Amniotic epithelial cell (primary cell): ENCODE measurements at places on chromosomes 1 and 21.

- DNase-seq: no peak
Measured at GRCh38 chr21:41655259-41655658, 111.6 kb downstream of the RIPK4 start.

GRCh38 chr1:119359730-119360129 lies 8.9 kb upstream of the HAO2 start:
- no peak for DNase-seq

GRCh38 chr1:192038567-192038966 lies 119.7 kb upstream of the RGS18 start:
- peak; percentile 1 for DNase-seq

GRCh38 chr1:19040010-19040680 lies 83.7 kb upstream of the IFFO2 start:
- no peak for DNase-seq

DNA sequence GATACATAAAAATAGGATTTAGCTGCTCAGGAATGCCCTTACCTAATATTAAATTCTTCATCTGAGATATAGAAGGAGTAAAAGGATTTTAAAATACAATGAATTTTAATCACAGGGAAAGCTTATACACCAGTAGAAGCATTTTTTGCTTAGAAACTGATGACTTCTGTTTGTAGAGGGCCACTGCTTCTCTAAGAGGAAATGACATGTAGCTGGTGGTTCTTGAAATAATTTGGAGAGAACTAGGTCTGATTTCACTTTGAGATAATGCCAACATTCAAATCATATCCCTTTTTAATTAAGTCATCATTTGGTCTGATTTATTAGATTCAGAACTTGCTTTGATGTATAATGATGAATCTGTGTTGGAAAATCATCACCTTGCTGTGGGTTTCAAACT lies 166.6 kb upstream of the SGIP1 start:
- no peak for DNase-seq

DNA sequence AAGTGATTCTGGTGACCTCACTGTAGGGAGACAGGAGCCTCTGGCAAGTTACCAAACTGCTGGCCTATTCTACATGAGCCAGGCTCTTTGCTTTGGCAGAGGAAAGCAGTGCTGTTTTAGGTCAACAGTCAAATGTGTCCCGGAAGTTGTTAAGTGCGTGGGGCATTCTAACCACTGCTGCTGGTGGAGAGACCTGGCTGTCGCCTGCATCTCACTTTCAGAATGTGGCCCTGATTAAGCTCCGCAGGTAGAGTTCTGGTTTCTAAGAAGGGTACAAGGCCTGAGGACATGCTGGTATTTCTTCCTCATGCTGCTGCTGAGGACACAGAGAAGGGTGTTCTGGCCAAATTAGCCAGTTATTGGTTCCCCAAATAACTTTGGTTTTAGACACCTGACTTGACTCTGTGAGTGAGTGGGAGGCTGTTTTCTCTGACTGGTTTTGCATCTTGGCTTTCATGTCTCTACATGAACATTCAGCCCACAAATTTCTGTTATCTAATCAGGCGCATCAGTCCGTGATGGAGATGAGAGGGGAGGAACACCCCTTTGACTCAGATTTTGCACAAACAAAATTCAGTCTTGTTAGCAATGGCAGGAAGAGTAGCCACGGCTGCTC lies 120.8 kb downstream of the LMO4 start:
- DNase-seq: no peak

DNA sequence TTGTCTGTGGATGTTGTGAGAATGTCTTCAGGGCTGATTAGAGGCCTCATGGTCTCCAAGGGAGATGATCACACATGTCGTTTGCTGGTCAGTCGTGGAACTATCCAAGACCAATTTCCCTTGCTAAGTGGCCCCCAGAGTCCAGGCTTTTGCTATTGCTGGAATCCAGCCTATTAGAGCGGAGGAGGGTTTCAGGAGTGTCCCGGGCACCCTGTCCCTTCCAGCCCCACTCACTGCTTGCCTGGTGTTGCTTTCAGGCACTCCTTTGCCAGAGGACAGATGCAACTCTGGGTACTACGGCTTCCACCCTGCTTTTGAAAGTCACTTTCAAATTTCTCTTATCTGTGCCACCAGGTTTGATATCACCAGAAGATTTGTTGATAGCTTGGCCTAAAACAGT lies 149.1 kb downstream of the NOS1AP start:
- DNase-seq: no peak

DNA sequence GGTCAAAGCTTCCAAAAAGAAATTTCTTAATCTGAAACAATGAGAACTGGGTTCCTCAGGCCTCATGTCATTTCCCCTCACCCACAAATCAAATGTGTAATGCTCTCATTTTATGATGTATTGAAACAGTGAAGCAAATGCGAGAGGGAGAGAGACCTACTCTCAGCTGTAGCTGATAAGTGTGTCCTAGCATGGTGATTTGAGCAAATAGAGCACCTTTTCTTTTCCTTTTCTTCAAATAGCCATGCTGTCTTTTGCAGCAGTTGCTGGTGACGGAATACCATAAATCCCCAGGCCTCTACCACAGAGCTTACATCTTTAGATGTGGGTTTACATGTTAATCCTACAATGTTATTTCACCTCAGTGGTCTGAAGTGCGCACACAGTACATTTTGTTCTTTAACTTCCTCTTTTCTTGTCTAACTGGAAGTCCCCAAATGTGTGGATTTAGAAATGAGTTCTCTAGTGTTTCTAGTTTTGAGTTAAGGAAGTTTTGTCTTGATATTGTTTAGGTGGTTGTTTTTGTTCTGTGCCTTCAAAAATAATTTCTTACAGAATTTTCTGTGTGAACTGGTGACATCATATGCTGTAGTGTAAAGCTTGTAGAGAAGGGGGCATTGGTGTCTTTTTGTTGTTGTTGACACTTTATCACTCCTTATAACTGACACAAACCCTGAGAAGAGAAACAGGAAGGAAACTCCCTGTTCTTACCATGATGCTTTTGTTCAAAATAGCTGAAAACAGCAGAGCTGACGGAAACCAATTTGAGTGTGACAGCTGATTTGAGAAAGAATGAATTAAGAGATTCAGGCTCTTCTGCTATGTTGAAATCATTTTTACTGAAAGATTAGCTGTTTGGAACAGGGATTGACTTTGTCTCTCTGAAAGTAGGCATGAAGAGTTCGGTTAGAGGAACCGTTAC lies 12.2 kb downstream of the SMAP2 start:
- DNase-seq: peak; percentile 93

GRCh38 chr1:21324368-21325141 lies 34.3 kb upstream of the ECE1 start:
- DNase-seq: peak; percentile 92

GRCh38 chr1:93777255-93777654 lies 95.6 kb upstream of the BCAR3 start:
- DNase-seq: no peak

DNA sequence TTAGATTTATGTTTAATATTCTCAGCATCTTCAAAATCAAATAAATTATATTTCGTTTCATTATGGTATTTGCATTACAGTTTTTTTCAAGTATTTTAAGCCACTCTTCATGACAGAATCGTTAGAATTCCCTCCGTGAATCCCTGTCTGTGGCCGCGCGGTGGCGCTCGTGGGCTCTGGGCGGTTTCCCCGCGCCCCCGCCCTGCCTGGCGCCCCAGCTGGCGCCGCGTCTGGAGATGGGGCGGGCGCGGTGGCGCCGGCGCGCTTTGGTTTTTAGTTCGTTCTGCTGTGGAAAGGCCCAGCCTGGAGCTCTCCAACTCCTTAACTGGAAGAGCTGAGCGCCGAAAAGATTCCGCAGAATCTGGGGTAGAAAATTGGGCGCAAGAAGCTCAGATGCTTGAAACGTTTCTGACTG lies 25.7 kb downstream of the PRMT2 start:
- DNase-seq: peak; percentile 81

- DNase-seq: peak; percentile 47
Measured at GRCh38 chr1:65209005-65209885, 61.2 kb downstream of the AK4 start.

DNA sequence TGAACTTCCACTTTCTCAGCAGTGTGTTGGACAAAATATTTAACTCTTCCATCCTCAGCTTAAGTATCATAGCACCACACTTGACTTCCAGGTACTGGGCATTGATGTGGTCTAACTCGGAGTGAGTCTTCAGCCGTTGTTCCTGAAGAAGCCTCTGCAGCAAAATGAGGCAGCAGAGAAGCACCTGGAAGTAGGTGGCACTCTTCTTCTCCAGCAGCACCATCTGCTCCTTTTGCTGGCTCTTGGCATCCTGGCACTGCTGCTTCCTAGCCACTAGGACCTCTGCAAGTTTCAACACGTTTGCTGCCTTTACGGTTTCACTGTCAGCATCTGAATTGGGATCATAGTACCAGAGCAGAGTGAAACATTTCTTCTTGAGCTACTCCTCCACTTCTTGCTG lies 162.5 kb upstream of the GORAB start:
- DNase-seq: no peak

GRCh38 chr1:14875524-14876509 lies 277.3 kb downstream of the KAZN start:
- no peak for DNase-seq

DNA sequence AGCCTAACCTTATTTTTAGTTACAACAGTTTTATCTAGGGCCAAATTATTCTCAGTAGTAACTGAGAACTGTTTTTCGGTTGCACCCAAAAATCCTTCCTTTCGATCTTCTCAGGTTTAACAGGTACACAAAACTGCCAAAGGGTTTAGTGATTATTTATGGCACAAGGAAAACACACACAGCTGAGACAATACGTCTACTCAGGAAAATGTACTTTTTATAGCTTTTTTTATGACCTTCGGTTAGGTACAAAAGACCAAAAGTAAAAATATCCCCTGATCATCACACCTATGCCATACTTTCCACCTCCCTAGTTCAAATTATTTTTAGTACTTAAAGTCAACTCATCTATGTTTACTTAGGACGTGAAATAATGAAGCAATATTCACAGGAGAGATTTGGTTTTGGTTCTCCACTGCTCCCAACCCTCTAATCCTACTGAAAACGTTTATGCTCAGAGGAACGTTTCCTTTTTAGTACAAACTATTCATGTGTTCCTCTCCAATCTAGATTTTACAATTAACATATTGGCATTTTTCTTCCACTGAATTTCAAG lies 48.7 kb downstream of the TTLL7 start:
- no peak for DNase-seq

GRCh38 chr21:45094412-45094811 lies 20.0 kb downstream of the ADARB1 start:
- DNase-seq: no peak

- DNase-seq: no peak
Measured at GRCh38 chr1:36525166-36525565, 42.5 kb upstream of the CSF3R start.

DNA sequence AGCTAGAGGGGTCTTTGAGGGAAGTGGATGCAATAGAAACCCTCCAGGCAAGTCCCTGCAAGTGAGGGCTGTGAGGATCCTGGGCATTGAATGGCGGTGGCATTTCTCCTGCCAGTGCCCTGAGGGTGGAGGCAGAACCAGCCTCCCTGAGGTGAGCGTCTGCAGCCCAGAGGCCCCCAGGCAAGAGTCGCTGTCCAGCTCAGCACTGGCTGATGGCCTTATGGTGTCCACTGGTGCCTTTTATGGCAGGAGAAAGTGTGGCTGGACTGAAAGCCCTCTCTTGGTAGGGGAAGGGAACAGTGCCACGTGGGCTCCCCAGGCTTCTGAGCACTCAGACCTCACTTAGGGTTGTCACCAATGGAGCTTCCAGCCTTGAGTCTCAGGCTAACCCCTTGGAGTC lies 77.3 kb downstream of the SH3BGR start:
- DNase-seq: peak; percentile 6

DNA sequence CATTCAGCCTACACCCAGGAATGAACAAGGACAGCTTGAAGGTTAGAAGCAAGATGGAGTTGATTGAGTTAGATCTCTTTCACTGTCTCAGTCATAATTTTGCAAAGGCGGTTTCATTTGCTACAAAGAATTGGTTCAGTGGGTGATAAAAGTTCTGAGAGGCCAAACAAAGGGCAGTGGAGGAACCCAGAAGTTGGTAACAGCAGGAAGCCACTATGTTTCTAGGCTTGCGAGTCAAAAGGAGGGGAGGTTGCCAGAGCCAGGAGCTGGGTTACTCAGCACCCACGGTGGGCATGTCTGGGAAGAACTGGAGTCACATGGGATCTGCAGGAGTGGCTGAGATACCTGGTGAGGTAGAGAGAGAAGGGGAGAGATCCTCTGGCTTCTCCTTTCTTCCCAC lies 64.2 kb upstream of the MRPS6 start:
- DNase-seq: peak; percentile 20

DNA sequence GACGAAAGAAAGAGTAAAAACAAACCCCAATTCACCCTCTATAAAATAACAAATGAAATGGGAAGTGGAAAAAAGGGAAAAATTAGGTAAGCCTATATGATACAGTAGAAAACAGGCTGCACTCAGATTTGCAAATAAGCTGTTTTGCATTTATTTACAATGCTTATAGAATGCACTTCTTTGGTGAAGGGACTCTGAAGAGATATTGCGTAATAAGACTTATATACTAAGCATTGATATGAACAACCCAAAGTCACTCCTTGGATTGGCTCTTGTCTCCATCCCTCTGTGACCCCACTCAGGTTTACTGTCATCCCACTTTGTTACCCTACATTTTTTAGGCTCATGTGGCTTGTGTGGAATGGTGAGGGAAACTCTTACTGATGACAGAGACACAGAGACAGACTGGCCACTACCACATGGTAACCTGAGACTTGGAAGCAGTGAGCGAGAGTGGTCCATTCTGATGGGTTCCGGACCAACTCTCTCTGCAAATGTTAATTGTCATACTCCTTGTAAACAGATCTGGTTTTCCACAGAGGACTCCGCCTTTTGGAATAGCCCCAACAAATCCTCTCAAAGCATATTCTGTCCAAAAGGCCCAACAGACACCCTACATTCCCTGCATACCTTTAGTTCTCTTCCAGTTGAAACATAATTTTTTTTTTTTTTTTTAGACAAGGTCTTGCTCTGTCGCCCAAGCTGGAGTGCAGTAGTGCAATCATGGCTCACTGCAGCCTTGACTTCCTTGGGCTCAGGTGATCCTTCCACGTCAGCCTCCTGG lies 11.0 kb downstream of the GSTM5 start:
- DNase-seq: no peak

DNA sequence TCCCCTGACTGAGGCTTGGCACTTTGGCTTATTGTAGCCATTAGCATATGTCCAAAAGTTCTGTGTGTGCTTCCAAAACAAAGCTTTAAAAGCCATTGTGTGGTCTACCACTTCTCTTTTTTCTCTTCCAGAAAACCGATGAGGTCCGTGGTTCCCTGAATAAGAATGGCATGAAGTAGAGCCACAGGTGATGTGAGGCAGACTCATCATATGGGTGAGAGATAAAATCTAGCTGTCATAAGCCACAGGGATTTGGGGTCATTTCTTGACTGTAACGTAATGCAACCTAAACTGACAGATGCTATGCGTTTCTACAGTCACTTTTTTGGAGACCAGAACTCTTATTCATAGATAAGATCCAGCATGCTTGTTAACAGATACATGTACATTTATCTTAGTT lies 7.0 kb upstream of the GREM2 start:
- no peak for DNase-seq

GRCh38 chr1:18041102-18041501 lies 66.5 kb upstream of the IGSF21 start:
- DNase-seq: no peak
